Stomach (tissue), 19 donors: ENCODE measurements at places on chromosomes 12 and 14.

DNA sequence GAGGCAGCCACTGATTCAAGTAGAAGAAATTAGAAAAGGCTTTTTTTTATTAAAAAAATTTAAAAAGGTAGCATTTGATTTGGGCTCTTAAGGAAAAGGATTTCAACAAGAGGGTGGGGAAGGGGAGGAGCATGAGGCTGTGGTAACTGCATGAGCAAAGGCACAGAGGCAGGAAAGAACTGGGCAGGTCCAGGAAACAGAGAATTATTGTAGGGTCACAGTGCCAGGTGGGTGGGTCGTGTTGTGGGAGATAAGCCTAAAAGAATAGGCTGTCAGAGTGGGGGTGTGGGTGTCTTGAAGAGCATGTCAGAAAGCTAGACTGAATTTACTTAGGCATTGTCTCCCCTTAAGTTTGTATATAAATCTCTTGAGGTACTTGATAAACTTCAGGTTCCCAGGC lies 7.8 kb downstream of the LIMA1 start:
- DNase-seq: peak; percentile 59

DNA sequence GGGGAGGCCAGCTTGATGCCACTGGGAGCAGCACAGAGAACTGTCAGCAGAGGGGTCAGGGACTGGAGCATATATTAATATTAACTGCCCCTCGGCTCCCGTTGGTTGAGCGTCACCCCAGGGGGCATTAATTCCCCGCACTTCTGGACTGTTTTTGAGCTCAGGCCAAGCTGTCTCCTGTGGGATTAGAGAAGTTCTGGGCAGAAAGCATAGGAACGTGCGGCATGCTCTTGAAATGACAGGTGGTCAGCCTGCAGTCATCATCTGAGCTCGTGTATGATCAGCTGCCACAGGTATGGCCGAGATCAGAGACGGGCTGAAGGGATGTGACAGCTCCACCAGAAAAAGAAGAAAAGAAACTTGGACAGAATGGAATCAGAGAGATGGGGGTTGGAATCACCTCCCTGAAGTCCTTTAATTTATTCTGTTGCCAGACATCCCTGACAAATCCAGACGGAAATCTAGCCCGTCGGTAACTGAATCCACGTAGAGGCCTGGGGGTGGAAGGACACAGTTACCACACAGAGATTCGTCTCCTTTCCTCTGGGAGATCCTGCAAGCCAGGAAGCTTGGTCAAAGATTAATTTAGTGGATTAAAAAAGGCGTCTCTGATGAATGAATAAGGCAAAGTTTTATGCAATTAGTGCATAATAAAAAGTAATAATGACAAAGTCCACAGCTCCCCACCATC lies 23.6 kb downstream of the NR1H4 start:
- DNase-seq: no peak

- no peak for DNase-seq
Measured at GRCh38 chr12:89370421-89370831, 18.1 kb upstream of the DUSP6 start.

DNA sequence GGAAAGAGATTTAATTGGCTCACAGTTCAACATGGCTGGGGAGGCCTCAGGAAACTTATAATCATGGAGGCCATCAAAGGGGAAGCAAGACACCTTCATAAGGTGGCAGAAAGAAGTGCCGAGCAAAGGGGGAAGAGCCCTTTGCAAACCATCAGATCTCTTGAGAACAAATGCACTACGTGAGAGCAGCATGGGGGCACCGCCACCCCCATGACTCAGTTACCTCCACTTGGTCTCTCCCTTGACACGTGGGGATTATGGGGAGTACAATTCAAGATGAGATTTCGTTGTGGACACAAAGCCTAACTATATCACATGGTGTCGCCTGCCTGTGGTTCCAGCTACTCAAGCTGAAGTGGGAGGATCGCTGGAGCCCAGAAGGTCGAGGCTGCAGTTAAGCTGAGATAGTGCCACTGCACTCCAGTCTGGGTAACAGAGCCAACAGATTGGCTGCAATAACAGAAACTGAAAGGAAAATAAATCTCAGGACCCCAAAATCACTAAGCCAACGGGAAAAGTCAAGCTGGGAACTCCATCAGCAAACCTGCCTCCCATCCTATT lies 10.0 kb upstream of the CDCA4 start:
- DNase-seq: no peak

DNA sequence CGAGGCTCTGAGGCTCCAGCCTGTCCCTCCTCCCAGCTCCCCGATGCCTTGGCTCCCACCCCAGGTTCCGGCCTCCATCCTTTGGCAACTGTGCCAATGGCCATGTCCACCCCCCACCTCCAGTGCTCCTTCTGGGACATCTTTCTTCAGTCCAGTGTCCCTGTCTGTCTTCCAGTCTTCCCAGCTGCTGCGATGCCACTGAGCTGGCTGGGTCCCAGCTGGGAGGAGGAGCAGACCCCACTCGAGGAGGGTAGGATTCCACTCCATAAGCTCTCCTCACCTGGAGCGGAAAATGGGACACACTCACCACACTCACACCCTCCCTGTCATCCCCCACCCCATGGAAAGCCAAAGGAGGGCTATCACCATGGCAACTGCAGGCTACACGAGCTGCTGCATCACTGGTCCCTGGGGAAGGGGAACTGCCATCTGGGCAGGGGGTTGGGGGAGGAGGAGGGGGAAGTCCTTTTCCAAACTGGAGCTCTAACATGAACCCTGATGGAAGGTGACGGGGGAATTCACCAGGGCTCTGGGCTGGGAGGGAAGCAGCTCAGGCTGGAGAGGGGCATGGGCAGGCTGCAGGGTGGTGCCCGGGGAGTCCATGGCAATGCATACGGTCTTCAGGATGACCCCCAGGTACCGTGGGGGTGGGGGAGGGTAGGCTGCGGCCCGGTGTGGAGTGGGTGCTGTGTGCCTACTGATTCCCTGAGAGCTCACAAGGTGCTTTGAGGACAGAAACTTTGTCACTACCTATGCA lies 94.3 kb downstream of the LRRC74A start:
- DNase-seq: no peak

DNA sequence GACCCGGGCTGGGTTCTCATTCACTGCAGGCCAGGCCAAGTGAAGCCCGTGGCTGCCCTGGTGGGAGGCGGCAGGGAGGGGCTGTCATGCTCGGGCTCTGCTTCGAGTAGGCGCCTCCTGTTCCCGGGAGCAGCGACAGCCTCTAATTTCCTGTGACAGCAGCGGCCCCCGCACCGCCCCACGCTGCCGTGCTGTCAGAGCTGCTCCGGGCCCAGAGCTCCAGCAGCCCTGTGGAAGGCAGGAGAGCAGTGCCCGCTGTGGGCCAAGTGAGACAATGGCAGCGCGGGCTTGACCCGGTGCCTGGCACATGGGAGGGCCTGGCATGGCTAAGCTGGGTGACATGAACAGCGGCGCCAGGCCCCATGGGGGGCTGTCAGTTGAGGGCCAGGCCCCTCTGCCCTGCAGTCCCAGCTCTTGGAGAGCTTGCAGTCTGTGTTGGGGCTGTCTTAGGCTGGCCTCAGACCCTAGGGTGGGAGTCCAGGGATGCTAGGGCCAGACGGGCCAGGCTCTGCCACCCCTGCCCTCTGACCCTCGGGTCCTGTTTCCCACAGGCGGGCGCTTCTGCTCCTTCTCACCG lies 5.1 kb downstream of the TRMT61A start:
- DNase-seq: no peak

GRCh38 chr14:71441126-71441525 lies 491.1 kb upstream of the RGS6 start:
- no peak for DNase-seq

DNA sequence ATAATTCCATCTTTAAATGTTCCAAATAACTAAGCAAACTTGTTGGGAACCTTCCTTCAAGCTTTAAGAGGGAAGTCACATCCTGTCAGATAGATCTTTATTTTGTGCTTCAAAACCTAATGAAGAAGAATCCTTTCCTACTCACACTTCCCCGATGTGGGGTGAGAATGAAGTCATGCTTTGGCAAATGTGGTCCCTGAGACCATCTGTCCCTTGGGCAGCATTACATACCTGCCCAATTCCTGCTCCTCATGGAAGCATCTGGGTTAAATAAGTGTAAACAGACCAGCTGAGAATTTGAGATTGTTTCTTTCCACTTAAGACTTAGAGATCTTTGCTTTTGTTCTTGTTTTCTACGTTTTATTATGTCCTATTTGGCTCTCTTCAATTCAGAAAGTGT lies 606.0 kb upstream of the TMEM132C start:
- DNase-seq: no peak

GRCh38 chr14:51782435-51782834 lies 78.0 kb upstream of the GNG2 start:
- no peak for DNase-seq

GRCh38 chr12:52243259-52243855 lies 10.3 kb downstream of the KRT7 start:
- no peak for DNase-seq

- DNase-seq: no peak
Measured at GRCh38 chr14:103762036-103762435, 46.4 kb downstream of the ZFYVE21 start.

DNA sequence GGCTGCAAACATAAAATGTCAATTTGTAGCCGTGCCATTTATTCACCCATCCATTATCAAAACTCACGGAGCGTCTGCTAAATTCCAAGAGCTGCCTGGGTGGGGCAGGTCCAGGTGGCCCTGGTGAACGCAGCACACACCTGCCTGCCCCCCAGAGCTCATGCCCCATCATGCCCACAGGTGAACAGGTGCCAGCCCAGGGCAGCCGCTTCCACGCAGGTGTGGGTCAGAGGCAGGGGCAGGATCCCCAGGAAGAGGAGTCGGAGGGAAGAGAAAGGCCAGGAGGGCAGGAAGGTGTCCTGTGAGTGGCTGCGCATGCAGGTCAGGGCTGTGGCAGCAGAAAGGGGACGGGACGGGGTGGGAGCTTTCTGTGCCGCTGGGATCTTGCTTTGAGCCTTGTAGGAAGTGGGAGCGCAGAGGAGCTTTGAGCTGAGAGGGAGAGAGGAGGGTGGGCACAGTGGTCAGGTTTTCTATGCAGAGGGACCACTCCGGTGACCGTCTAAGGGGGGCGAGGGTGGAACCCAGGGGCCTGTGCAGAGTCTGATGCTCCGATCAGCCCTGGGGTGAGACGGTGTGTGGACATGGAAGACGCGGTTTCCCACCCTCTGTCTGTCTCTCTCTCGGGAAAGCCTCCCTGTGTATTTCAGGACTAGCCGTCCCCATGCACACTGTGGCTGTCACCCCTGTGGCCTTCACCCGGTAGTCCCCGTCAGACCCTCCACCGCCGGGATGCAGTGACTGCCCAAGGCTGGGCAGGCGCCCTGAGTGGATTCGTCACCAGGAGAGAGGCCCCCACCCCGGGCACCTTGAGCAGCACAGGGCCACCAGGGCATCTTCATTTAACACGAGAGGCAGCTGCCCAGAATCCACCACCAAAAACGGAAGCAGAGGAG lies 26.7 kb downstream of the GALNT9 start:
- no peak for DNase-seq

- DNase-seq: no peak
Measured at GRCh38 chr12:13959131-13959723, 22.2 kb downstream of the GRIN2B start.

DNA sequence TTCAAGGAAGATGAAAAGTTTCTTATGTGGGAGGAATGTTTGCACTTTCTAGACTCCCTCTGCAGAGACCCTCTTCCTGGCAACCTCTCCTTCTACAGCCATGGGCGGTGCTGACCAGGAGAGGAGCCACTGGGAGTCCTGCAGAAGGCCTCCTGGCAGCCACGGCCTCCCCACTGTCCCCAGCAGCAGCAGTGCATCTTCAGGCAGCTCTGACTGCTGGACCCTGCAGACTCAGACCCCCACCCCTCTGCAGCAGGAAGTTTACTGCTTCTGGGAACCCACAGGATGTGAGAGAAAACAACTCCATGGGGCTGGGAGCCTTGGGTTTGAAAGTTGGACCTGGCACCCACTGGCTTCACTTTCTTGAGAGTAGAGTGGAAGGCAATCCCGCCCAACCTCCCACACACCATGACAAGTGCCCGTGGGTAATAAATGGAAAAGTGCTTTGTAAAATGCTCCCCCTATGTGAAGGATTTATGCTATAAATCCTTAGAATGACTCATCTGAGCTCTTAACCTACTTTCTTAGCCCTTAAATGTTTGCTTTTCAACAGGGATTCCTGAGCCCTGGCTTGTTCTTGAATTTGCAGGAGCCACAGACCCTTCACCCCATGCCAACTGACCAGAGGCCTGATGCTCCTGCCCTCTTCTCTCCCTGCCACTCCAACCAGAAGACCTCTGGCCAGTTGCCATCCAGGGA lies 37.5 kb upstream of the DDX11 start:
- DNase-seq: no peak

- no peak for DNase-seq
Measured at GRCh38 chr12:19849208-19849607, 409.9 kb downstream of the AEBP2 start.

DNA sequence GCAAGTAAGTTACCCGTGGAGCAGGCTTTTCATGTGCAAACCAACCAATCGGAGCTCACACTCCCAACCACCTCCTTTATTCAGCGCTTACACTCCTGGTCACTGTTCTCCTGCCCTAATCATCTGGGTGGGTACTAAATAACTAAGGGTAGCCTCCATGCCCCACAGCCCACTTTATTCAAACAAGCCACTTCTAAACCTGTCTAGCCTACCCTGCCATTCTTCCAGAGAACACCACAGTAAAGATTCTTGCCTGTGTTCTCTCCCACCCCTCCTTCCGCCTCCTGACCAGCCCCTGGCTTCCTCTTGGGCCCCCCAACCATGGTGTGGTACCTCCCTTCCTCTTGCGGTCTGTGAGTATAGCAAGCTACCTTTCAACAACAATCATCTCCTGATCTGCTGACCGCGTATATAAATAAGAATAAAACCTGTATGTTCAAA lies 581.9 kb downstream of the VRK1 start:
- DNase-seq: no peak

DNA sequence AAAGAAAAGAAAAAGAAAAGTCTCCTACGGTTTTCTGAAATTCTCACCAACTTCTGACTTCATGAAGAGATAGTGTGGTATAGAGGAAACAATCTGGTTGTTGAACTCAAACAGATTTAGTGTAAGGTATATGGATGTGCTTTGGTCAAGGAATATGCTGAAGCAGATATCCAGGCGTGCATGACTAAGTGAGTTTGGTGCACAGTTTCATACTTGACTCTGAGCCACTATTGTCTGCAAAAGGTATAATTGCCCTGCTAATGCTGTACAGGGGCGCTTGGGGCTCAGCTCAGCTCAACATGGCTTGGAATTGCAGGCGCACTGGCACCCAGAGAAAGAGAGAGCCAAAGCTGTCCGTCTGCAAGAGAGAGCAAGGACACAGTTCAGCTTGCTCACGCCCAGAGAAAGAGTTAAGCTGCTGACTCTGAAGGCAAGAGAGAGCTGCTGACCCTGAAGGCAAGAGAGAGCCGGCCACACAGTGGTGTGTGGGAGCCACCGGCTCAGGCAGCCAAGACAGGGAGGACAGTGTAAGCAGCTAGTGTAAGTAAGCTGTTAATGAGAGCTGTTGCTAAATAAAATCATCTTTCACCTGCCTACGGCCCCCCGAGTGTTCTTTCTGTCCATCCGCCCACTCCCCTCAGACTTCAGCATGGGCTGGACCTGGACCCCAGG lies 66.4 kb upstream of the SLC38A4 start:
- DNase-seq: no peak

GRCh38 chr14:41957459-41957858 lies 350.8 kb downstream of the LRFN5 start:
- no peak for DNase-seq

GRCh38 chr12:9760699-9761418 lies at the start of gene CD69:
TSS of gene CD69 (minus strand) at chr12:9760901. CDS start at chr12:9760820, 81 bp downstream.
- peak; percentile 45 for DNase-seq
